ENCODE measurements at places on chromosomes 16 and 17.

GRCh38 chr16:82094942-82095540, 60.0 kb downstream of the HSD17B2 start:
- DNase-seq: no peak

DNA sequence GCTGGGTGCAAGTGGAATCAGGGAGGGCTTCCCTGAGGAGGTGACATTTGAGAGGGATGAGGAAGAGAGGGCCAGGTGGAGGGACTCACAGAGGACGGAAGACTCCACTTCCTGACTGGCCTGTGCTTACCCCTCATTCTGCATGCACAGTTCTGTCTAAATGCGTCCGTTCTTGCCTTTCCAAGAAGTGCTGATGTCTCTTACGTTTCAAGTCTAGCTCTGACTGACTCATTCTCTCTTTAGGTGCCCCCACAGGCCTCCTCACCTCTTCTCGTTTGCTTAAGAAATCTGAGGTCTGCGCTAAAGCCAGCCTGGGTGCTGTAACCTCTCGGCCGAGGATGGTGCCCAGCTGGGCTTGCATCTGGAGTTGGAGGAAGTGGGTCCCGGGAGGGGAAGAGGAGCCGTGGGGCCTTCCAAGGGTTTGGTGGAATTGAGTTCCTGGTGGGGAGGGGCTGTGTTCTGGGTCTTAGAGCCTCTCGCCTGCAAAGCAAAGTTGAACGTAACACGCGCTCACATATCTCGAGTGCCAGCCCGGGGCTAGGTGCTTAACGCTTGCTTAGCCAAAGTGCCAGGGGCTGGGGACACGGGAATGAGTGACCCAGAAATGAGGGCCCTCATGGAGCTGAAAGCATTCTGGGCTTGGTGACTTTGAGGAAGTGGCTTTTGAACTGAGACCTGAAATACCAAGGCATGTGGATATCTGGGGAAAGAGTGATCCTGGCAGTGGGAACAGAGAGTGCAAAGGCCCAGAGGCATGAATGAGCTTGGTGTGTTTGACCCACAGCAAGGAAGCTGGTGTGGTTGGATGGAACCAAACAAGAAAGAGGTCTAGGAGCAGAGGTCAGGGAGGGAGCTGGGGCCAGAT, 4.8 kb downstream of the IL4R start:
- peak; percentile 46 for DNase-seq

- DNase-seq: no peak
These were observed 23.9 kb upstream of the TNS4 start for GRCh38 chr17:40525294-40525693.

GRCh38 chr17:73644145-73645049, at the start of gene SDK2:
Gene SDK2 (minus strand): TSS chr17:73644445. CDS start chr17:73644088, 357 bp downstream.
- no peak for DNase-seq

- no peak for DNase-seq
These were observed 19.4 kb upstream of the C16orf95 start for GRCh38 chr16:87336434-87337240.

DNA sequence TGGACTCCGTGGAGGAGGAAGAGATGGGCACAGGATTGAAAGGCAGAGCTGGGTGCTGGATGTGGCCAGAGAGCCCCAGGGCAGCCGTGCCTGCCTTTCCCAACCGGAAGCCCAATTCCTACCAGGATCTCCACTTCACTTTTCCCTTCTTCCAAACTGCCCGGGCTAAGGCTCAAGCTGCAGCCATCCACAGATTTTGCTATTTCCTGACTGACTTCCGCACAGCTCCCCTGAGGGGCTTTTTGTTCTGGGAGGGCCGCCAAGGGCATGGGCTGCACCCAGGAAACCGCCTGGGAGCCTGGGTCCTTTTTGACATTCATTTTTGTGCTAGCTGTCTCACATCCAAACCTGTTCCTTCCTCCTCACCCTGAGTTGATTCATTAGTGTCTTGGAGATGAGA, 4.2 kb downstream of the SHISA6 start:
- DNase-seq: no peak

DNA sequence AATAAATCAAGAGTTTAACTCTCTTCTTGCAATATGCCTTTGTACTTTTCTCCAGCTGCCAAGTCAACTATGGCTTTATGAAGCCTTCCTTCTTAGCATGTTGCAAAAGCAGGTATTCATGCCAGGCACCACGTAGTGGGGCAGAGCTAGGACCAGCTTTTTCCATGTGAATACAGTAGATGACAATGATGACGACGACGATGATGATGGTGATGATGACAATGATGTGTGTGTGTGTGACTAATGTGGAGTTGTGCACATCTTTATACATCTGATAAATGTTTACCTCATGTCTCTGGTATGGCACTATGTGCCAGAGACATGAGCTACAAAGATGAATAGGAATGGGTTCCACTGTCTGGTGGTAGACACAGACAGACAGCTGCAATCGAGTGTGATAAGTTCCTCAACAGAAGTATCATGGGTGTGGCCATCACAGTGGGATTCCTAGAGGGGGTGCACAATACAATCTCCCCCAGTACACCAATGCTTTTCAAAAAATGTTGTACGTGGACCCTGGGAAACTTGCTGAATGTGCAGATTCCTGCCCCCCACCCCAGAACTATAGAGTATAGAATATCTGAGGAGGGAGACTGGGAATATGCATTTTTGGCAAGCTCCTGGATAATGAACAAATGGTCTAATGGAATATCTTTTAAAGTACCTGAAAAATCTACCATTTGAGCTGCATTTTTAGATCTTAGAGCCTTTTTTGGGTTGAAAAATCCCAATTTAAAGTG, 183.4 kb downstream of the ABCC12 start:
- DNase-seq: no peak

GRCh38 chr16:89700649-89701424, 668 bp downstream of the SPATA2L start:
- DNase-seq: no peak

All from stimulated activated CD8-positive, alpha-beta memory T cell treated with anti-CD3 and anti-CD28 coated beads, Interleukin-15, amount 100 ng/mL, for 4 hours (primary cell).